ENCODE measurements at places on chromosomes 5 and 9. TPM values are rescaled to one million over a fixed set of nuclear protein-coding genes. Genes with fewer than 3 reads are reported as not detected.

The SLC23A1 gene
- not detected for total RNA-seq

DNA sequence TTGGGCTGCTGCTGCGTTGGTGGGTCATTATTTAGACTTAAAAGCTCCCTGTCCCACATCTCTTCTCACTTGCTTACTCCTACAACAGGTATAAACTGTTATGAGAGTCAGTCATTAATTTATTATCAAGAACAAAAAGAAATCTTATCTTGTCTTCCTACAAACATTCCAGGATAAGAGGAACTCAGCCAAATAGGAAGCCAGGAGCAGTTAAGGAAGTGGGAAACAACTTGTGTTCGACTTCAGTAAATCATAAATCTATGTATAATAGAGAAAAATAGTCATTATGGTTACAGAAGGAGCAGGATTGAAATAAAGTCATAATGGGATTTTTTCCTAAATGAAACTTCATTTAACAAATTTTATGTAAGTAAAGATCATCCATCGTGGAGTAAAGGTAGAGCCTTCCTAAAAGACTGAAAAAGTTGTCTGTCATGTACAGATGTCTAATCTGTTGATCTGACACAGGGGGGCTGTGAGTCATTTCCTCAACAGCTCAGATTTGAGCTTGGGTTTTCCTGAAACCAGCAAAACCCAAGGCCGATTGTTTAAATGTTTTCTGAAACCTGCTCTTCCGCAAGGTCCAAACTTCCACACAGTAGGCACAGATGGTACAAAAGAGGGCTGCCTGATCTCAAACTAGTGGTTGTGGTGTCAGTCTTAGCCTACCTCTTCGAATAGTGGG lies 25.3 kb upstream of the LRRTM2 start:
- H3K27me3 ChIP-seq = no peaks in the 10 kb centered on the region
- no peak overlapping the region for H3K4me3 ChIP-seq
- no peak overlapping the region for H3K27ac ChIP-seq
- DNase-seq = no peak
- H3K36me3 ChIP-seq = peaks cover 3% of the 10 kb centered on the region
- peaks cover 4% of the 10 kb centered on the region for H3K4me1 ChIP-seq

GRCh38 chr9:41229408-41230401 lies 40.6 kb upstream of the ZNG1F start:
- DNase-seq = peak; percentile 77
- H3K27me3 ChIP-seq = no peaks in the 10 kb centered on the region
- H3K27ac ChIP-seq = no peak overlapping the region
- no peaks in the 10 kb centered on the region for H3K4me1 ChIP-seq
- H3K4me3 ChIP-seq = no peak overlapping the region

DNA sequence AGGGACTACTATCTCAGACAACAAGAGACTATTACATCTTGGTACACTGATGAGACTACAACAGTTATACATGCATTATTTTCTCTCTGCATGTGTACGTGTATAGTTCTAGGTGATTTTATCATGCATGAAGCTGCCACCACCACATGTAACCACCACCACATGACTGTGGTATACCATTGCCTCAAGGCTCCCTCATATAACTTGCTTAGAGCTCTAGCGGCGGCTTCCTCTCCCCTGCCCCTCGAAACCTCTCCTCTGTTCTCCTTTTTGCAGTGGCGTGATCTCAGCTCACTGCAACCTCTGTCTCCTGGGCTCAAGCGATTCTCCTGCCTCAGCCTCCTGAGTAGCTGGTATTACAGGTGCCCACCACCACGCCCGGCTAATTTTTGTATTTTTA lies 162.3 kb downstream of the AOPEP start:
- H3K36me3 ChIP-seq = no peaks in the 10 kb centered on the region
- no peak overlapping the region for H3K27ac ChIP-seq
- no peak overlapping the region for H3K4me3 ChIP-seq
- H3K27me3 ChIP-seq = no peaks in the 10 kb centered on the region
- DNase-seq = no peak

GRCh38 chr5:29897916-29898315 lies 1295.6 kb upstream of the CDH6 start:
- no peaks in the 10 kb centered on the region for H3K27me3 ChIP-seq
- DNase-seq = no peak
- no peak overlapping the region for H3K27ac ChIP-seq
- no peaks in the 10 kb centered on the region for H3K4me1 ChIP-seq
- H3K4me3 ChIP-seq = no peak overlapping the region

DNA sequence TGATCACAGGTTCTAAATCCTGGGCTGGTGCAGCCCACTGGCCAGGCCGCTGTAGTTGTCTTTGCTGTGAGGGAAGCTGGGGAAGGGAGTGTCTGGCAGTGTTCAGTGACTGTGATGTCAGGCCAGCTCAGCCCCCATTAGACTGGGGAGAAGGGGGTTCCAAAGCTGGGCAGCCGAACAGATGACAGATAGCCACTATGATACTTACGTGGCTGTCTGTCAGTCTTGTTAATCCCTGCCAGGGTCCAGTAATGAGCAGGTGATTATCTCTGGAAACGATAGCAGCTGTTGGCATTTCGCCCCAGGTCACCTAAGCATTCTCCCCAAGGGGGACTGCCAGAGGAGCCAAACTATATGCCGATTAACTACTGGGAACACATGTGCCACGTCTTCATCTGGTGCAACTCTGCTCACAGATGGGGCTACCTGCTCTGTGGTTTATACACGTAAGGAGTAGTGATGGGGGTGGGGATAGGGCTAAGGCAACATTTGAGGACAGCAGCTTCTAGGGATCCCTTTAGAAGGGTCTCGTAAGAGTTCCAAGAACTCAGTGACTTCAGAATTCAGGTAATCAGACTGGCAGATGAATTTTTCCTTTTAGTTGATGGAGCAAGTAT lies 396.3 kb downstream of the KDM4C start:
- H3K4me3 ChIP-seq = no peak overlapping the region
- no peaks in the 10 kb centered on the region for H3K36me3 ChIP-seq
- no peaks in the 10 kb centered on the region for H3K27me3 ChIP-seq
- H3K4me1 ChIP-seq = no peaks in the 10 kb centered on the region
- H3K27ac ChIP-seq = no peak overlapping the region

DNA sequence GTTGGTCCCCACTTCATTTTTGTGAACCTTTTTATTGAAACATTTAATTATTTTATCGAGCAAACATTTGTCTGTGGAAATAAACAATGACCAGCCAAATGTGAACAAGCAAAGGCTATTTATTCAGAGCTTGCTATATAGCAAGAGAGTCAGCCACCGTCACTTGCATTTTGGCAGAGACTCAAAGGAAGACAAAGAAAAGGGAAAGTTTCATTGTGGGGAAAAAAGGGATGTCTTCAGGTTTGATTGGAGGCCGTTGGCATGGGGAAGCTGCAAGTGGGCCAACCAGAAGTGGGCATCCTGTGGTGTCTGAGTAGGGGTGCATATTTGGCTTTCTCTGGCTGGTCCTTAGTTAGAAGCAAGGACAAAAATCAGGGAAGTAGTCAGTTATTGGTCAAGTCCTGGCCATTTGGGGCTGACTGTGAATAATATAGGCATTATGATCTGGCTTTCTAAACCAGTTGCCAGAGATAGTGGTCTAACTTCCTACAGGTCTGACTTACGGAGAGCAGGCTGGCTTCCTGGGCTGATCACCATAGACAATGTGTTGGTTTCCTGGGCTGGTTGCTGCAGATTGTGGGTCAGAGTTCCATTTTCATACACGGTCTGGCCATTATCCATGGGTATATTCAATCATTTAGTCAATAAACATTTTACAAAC lies 16.6 kb downstream of the ENC1 start:
- no peak overlapping the region for H3K27ac ChIP-seq
- no peaks in the 10 kb centered on the region for H3K27me3 ChIP-seq
- no peaks in the 10 kb centered on the region for H3K4me1 ChIP-seq
- no peak for DNase-seq
- H3K36me3 ChIP-seq = no peaks in the 10 kb centered on the region
- H3K4me3 ChIP-seq = no peak overlapping the region

DNA sequence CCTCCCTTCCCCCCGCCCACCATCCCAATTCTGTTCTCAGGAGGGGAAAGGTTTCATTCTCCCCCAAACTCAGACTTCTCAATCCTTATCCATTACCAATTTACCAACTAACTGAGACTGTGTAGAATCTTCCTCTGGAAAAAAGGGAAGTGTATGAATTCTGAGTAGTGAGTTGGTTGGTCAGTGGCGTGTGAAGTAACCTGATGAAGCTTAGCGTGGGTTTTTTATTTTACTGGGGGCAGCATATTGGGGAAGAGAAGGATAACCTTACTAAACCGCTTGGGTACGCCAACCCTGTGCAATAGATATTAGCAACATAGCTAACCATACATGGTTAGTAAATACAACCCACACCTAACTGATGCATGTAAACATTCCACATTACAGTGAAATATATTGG lies 1.1 kb upstream of the DNAJC21 start:
- DNase-seq = no peak
- H3K27me3 ChIP-seq = no peaks in the 10 kb centered on the region
- peaks cover 4% of the 10 kb centered on the region for H3K4me1 ChIP-seq
- no peak overlapping the region for H3K27ac ChIP-seq
- H3K36me3 ChIP-seq = no peaks in the 10 kb centered on the region

- no peaks in the 10 kb centered on the region for H3K4me1 ChIP-seq
- H3K27me3 ChIP-seq = no peaks in the 10 kb centered on the region
- H3K4me3 ChIP-seq = no peak overlapping the region
These were observed 30.5 kb upstream of the KCNMB1 start for GRCh38 chr5:170419643-170420042.

DNA sequence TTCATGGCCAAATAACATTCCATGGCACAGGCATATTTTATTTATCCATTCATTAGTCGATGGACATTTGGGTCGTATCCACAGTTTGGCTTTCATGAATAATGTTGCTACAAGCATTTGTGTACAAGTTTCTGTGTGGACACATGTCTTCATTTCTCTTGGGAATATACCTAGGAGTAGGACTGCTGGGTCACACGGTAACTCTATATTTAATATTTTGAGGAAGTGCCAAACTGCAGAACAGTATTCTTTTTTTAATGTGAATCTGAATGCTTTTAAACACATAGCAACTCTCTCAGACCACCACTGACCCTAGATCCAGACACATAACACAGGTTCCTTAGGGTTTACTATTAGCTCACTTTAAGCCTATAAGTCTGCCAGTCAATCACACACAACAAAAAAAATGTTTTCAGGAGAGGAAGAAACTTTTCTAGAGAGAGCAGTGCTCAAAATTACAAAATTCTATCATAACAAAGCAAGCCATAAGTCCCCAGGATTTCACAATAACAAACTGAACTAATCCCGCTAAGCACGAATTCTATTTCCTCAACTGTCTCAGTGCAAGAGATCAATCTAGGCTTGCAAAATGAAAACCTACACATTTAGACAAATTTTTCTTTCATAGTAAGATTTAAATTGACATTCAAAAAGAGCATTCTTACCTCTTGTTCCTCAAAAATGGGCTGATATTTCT lies 41.8 kb upstream of the GABBR2 start:
- no peaks in the 10 kb centered on the region for H3K27me3 ChIP-seq
- H3K4me1 ChIP-seq = no peaks in the 10 kb centered on the region
- no peak overlapping the region for H3K4me3 ChIP-seq
- no peak for DNase-seq
- H3K27ac ChIP-seq = no peak overlapping the region

DNA sequence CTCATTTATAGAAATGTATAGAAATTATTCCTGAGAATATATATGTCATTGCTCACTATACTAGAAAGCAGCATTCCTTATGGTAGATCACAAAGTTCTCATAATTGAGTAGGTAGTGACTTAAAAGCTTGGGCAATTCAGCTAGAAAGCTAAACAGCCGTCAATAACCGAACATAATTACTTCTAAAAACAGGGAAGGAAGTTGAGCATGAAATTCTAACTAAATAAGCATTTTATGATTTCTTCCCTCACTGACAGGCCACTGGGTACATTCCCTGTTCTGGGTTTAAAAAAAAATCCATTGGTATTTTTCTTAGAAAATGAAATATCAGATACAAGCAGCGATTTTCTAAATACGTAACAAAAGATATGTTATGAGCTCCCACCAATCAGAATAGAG lies 91.1 kb upstream of the DAB2 start:
- no peaks in the 10 kb centered on the region for H3K36me3 ChIP-seq
- no peak overlapping the region for H3K4me3 ChIP-seq
- DNase-seq = no peak
- H3K4me1 ChIP-seq = no peaks in the 10 kb centered on the region
- H3K27ac ChIP-seq = no peak overlapping the region
- H3K27me3 ChIP-seq = no peaks in the 10 kb centered on the region

- no peak overlapping the region for H3K27ac ChIP-seq
- DNase-seq = no peak
- no peaks in the 10 kb centered on the region for H3K27me3 ChIP-seq
- H3K4me3 ChIP-seq = no peak overlapping the region
- no peaks in the 10 kb centered on the region for H3K36me3 ChIP-seq
- no peaks in the 10 kb centered on the region for H3K4me1 ChIP-seq
These were observed 72.6 kb upstream of the DMRTA1 start for GRCh38 chr9:22374051-22374450.

DNA sequence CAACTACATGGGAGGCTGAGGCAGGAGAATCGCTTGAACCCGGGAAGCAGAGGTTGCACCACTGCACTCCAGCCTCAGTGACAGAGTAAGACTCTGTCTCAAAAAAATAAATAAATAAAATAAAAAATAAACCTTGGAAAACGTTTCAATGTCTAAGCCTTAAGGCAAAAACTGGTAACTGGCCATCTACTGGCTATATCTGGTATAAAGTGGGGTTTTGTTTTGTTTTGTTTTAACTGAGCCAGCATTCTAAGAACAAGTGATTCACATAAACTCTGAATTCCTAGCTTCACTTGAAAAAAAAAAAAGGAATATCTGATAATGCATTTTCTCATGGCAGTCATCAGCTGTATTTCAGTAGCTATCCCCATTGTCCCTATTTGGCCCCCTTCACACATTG lies 126.1 kb upstream of the EFNA5 start:
- H3K27me3 ChIP-seq = no peaks in the 10 kb centered on the region
- H3K36me3 ChIP-seq = no peaks in the 10 kb centered on the region
- no peak overlapping the region for H3K27ac ChIP-seq
- H3K4me3 ChIP-seq = no peak overlapping the region
- no peak for DNase-seq
- H3K4me1 ChIP-seq = no peaks in the 10 kb centered on the region

GRCh38 chr9:113963696-113964494 lies 87.8 kb downstream of the ZNF618 start:
- no peaks in the 10 kb centered on the region for H3K4me1 ChIP-seq
- H3K4me3 ChIP-seq = no peak overlapping the region
- no peaks in the 10 kb centered on the region for H3K36me3 ChIP-seq
- DNase-seq = no peak
- no peaks in the 10 kb centered on the region for H3K27me3 ChIP-seq
- no peak overlapping the region for H3K27ac ChIP-seq

DNA sequence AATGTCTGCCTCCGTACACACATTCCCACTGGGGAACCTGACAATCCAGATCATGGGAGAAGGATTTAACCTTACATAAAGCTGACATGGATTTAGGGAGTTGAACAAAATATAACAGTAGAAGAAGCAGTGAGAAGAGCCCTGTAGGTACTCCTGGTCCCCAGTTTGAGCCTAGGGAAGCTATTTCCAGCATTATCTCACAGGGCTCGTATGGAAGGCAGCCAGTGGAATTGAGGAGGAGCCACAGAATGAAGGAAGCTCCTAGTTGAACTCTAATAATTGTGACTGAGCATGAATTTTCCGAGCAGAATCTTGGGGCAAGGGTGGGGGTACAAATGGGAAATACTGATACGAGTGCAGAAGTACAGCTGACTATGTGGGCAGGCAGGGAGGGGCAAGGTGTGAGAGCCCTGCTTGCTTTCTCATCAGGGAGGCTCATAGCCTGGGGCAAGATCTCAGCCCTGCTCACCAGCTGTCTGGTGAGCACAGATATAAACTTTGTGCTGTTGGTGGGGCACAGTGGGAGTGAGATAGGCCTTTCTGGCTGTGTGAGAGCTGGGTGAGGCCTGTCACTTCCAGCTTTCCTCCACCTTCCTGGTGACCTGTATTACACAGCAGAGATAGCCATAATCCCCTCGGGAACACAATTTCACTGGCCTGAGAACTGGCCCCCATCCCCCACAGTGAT lies 290.7 kb upstream of the IL12B start:
- no peaks in the 10 kb centered on the region for H3K27me3 ChIP-seq
- no peaks in the 10 kb centered on the region for H3K4me1 ChIP-seq
- no peaks in the 10 kb centered on the region for H3K36me3 ChIP-seq
